ENCODE measurements at places on chromosomes 6 and 20.

DNA sequence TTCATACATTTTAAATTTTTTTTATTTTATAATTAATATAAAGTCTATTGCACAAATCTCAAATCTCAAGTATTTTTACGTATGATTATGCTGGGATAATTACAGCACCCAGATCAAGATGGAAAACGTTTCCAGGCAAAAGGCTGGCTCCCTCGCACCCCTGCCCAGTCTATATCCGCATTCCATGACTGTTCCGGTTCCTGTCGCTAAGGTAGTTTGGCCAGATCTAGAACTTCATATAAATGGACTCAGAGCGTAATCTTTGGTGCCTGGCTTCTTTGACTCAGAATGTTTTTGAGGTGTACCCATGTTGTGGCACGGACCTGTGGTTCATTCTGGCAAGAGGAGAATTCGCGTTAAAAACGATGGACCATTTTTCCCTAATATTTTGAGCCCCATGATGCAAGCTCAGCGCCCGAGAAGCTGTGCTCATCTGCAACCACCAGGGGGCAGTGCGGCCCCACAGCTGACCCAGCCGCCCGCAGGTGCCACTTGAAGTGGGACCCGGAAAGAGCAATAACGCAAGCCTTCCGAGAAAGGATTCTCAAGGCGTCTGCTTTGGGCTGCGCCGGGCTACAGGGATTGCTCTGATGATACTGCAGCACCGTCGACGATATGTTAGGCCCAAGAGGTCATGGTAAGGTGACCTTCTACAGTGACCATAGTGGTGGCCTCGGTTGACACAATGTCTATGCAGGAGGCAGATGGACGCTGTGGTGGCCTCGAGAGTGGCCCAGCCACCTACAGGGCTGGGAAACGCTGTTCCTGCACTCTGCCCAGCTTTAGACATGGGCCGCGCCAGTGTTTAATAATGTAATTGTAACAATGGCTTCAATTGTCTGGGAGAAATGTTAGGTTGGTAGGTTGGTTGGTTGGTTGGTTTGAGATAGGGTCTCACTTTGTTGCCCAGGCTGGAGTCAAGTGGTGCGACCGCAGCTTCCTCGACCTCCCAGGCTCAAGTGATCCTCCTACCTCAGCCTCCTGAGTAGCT is 160.1 kb downstream of the ZMYND8 start:
- no peak for DNase-seq

DNA sequence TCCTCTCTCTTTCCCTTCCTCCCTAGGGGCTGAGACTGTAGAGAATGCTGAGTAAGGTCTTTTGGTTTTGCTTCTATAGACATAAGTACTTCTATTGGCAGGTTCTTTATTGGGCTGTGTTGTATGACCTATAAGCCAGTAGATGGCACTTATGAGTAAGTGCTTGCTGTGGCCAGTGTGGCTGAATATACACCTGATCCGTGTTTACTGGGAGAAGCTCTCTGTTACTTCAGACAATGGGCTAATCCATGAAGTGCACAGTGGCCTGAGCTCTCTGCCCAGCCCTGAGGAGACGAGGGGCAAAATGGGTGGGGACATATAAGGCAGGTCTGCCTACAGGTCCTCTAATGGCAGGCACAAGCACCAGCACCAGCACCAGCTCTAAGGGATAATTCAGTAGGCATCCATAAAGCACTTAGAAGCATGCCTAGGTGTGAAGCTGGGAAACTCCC is 610.3 kb downstream of the RNF144B start:
- DNase-seq, result no peak

DNA sequence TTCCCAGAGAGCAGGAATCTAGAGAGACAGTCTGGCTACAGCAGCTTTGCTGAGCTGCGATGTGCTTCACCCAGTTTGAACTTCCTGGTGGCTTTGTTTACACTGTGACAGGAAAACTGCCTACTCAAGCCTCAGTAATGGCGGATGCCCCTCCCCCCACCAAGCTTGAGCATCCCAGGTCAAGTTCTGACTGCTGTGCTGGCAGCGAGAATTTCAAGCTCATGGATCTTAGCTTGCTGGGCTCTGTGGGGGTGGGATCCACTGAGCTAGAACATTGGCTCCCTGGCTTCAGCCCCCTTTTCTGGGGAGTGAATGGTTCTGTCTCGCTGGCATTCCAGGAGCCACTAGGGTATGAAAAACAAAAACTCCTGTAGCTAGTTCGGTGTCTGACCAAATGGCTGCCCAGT is 91.0 kb upstream of the ESR1 start:
- DNase-seq, result no peak

GRCh38 chr20:4656491-4656890 is 65.2 kb upstream of the PRND start:
- DNase-seq, result no peak

- no peak for DNase-seq
Measured at GRCh38 chr20:25033265-25033923, 24.5 kb downstream of the ACSS1 start.

DNA sequence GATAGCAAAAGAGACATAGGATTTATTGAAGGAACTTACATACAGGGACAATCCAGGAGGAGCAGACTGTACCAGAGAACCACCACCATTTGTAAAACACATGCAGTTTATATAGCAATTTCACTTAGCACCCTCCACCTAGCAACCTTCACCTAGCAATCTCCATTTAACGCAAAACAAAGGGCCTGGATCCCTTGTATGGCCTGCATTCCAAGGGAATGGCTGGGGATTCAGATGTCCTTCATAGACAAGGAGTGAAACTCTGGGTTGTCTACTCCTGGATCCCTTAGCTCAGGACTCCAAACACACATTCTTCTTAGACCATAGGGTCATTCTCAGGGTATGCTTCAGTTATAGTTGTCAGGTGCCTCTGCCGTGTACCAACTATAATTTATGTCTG is 1324.9 kb downstream of the HACE1 start:
- DNase-seq, result no peak

- DNase-seq, result no peak
Measured at GRCh38 chr6:79964607-79965081, 17.3 kb upstream of the ELOVL4 start.

- DNase-seq, result no peak
Measured at GRCh38 chr20:63004607-63005364, 2.0 kb downstream of the BHLHE23 start.

DNA sequence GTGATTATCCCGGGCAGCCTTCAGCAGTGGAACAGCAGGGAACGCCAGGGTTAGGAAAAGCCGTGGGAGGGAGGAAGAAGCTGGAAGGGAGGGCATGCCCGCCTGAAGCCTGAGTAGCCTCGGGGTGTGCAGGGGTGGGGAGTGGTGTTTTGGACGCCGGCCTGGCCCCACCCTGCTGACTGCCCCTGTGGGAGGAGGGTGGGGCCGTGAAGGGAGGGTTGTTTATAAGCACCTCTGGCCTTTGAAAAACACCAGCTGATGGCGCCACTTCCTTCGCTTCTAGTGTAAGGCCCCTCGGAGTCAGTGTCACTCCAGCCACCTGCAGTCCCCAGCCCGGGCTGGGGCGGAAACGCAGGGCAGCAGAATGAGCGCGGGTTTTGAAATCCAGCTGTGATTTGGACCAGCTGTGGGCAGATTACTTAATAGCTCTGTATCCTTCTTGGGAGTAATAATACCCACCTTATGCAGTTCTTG is 52.8 kb upstream of the BMP6 start:
- DNase-seq, result peak; percentile 40

GRCh38 chr20:47691625-47692024 is 93.7 kb downstream of the SULF2 start:
- no peak for DNase-seq

GRCh38 chr6:111210194-111210728 is 123.0 kb downstream of the SLC16A10 start:
- DNase-seq, result peak; percentile 15

- no peak for DNase-seq
Measured at GRCh38 chr6:85192186-85192585, 257.7 kb upstream of the NT5E start.

GRCh38 chr6:112207131-112207530 is 47.2 kb downstream of the LAMA4 start:
- DNase-seq, result no peak

DNA sequence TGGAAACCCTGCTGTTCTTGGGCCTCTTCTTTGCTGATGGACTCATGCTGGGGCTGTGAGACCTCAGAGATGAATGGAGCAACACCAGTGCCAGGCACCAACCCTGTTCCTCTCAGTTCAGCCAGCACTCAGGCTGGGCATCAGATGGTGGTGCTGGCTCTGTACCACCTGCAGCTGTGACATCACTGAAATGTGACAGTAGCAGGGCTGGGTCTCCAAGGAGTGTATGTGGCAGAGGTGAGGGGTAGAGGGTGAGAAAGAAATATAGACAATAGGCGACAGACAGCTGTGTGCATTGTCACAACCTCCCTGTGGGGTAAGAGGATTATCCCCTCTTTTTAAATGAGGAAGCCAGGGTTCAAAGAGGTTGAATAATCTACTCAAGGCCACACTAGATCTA is at the start of gene TP53TG5:
TP53TG5 (minus strand) TSS at position 135 of the 400 bp plus-strand sequence; CDS start at position 46, 89 bp downstream.
- no peak for DNase-seq

DNA sequence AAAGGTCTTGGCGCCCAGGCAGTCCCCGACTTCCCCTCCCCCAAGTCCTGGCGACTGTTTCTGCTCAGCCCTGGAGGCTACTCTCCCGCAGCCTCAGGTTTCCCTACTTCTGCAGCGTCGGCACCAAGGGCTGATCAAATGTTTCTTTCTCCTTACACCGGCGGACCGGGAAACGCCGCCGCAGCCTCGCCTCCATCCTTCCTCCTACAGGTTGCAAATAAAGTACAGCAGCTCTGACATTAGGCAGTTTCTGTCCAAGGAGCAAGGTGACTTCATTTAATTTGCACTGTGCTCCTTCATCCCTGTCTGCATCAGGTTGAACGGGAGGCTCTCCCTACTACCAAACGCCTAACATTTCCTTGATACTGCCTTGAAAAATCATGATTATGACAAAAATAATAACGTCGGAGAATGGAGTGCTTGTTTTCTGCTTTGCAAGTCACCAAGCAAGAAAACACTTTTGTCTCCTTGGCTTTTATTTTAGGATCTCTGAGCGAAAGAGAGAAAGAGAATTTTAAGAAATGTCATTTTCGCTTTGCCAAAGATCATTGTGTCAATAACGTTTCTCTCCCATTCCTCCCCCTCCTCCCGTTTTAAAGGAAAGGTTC is 1.0 kb downstream of the CLIC5 start:
- DNase-seq, result no peak

Data from BJ (cell line).